Activated CD4-positive, CD25-positive, alpha-beta regulatory T cell treated with anti-CD3 and anti-CD28 coated beads, Interleukin-2, amount 50 U/mL, for 16 hours (primary cell): ENCODE measurements at places on chromosomes 12 and 14.
A peak's percentile ranks its signal among the peaks of the same experiment; 100 is the strongest.

GRCh38 chr12:44581642-44582242 lies 294.4 kb downstream of the NELL2 start:
- DNase-seq: no peak

- DNase-seq: no peak
Observed at GRCh38 chr12:69553628-69554248, 31.5 kb upstream of the CCT2 start.

- DNase-seq: no peak
Observed at GRCh38 chr12:122013791-122014590, 7.7 kb upstream of the BCL7A start.

DNA sequence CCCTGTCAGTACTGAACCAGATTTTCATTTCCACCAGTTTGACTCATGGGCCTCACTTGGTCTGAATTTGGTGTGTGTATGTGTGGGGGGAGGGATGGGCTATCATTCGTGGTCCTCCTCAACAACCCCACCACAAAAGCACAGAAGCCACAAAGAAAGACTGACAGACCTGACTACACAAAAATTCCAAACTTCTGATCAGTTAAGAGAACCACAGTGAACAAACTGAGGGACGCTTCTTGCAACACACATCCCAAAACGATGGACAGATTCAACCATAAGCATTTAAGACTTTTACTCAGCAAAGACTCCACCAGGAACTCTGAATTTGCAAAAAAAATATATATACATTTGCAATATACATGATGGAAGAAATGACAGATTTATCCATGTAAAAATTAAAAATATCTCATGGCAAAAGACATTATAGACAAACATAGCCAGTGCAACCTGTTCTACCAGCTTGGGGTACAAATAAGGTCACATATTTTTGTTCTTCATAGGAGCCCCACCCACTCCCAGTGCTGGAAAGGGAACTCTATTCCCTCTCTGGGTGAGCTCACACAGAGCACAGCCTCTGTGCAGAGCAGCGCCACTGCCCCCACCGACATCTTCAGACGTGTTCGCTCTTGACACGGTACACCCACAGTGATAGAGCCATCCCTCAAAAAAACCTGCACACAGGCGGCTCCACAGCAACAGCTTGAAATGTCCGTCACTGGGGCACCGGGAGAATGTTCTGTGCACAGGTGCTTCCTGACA lies 49.7 kb downstream of the JAG2 start:
- DNase-seq: no peak

- DNase-seq: no peak
Observed at GRCh38 chr12:42360747-42361403, 34.9 kb downstream of the PPHLN1 start.

- DNase-seq: no peak
Observed at GRCh38 chr14:84027351-84027750, 1502.6 kb upstream of the FLRT2 start.

- DNase-seq: no peak
Observed at GRCh38 chr14:23301969-23302289, 730 bp downstream of the PPP1R3E start.

DNA sequence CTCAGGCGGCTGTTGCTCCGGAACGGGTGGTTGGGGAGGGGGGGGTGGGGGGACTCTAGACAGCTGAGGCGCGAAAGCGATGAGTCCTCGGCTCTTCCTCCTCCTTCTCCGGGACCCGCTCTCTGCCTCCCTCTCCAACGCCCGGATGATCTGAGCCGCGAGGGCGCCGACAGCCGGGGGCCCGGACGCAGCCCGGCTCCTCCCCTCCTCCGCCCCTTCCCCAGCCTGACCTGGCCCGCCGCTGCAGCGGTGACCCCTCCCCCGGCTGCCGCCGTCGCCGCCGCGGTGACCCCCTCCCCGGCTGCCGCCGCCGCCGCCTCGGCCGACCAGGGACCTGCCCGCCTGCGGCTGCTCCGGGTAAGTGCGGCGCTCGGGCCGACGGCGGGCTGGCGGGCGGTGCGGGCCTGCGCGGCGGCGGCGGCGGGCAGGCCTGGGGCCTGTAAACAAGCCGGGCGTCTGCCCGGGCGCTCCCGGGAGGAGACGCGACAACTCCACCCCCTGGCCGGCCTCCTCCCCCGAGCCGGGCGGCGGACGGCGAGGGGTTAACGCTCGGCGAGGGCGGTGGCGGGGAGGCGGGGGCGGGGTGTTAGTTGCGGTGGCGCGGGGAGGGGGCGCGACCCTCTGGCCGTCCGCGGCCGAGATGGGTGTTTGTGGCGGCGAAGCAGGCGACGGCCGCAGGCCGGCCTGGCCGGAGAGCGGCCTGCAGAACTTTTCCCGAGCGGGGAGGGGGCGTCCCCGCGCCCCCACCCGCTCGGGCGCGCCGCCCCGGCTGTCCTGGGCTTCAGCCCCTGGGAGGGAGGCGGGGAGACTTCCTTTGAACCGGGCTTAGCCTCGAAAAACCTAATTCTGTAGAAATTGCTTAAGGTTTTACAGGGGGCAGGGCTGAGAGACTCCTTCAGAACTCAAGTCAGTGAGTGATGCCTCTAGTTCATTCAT lies 568 bp downstream of the PPM1A start:
- peak; percentile 21 for DNase-seq

GRCh38 chr12:3483089-3483488 lies 7.9 kb upstream of the PRMT8 start:
- DNase-seq: no peak

DNA sequence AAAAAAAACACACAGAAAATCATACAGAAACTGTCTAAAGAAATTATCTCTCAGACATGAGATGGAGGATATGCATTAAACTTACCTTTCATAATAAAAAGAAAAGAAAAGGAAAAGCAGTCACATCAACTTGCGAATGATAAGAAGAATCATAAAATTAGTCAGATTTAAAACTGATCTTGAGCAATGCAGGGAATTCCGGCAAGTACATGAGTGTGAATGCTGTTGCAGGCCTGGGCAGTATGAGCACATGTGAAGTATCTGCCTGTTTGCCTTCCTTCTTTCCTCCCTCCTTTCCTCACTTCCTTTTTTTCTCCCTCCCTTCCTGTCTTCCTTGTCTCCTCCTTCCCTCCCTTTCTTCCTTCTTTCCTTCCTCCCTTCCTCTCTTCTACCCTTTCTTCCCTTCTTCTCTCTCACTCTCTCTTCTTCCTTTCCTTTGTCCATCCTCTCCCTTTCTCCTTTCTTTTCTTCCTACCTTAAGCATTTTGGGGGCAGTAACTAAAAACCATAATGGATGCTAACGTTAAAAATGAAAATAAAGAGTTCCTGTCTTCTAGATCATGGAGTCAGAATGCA lies 38.5 kb upstream of the SLC6A15 start:
- DNase-seq: no peak

DNA sequence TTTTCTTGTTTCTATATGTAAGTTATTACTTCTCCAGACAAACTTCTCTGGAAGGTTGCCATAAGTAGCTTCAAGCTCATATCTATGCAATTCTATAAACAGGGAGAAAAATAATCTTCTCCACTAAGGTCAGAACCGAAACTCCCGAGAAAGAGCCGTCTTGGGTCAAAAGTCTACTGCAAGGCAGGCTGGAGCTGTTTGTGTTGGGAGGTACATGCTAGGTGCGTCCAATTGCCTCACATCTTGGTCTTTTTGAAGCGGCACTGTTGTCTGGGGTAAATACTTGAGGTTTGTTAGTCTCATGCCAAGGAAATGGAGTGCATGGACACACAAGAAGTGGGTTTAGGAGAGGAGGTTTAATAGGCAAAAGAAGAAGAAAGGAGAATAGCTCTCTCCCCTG lies 674.7 kb upstream of the TMEM132C start:
- DNase-seq: no peak

DNA sequence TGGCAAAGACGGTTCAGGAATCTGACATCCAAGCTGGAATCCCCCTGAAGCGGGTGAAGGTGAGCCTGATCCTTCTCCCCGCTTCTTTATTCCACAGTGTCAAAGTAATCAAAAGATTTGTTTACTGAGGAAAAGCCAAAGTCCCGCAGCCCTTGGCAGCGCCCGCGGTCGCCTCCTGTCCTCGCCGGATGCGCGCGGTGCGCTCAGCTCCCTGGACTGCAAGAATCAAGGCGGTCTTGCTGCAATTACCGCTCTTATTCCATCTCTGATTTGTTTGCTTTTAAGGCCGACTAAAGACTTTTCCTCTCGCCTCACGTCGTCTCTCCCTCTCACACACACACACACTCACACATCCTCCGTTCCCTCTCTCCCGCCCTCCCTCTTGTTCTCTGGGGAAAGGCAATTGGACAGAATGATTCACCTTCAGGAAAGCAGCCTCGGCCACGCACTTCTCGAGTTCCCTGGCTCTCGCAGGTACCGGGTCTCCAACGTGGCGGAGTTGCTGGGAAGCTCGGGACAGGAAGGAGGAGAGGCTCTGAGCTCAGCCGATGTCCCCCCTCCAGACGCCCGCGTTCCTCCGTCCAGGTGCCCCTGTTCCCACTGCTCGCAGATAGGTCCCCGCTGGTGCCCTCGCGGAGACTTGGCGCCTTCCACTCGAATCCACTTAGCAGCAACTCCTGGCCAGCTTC lies 68.6 kb upstream of the USP15 start:
- no peak for DNase-seq

DNA sequence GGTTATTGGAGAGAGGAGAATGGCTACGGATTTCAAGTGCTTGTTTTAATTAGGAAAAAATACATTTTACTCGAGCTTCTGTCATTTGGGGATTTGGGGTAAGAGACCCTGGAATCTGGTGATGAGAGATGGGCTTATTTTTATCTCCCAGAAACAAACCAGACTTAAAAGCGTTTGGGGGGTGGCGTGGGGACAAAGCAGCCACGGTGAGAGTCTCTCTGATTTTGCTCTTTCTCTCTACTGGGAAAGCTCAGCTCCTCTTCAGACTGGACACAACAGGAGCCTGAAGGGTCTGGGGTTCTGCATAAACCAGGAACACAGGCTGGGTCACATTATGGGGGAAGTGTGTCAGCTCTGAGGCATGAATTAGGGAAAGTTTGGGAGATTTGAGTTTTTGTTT lies 3.8 kb downstream of the VSX2 start:
- no peak for DNase-seq

DNA sequence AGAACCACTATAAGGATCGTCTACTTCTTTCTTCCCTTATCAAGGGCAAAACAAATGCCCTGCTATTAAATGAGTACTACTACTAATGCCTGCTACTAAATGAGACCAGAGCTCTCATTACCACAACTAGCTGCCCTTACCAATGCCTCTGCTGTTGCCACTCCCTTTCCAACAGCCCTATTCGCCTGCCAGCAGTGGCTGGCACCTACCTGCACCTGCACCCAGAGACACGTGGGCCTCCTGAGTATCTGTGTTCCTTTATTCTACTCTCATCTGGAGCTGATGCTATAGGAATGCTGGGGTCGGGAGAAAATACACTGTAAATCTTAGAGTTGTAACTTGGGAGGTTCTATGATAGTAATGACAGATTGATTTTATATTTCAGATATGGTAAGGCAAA lies 174.7 kb downstream of the SLC2A13 start:
- no peak for DNase-seq

- no peak for DNase-seq
Observed at GRCh38 chr12:90499795-90500194, 455.2 kb downstream of the CCER1 start.

GRCh38 chr12:116879509-116880212 lies 1.6 kb downstream of the HRK start:
- no peak for DNase-seq

- no peak for DNase-seq
Observed at GRCh38 chr12:67928621-67929383, 60.4 kb upstream of the IFNG-AS1 start.

GRCh38 chr14:23054000-23054811 lies 3.1 kb downstream of the CDH24 start:
- DNase-seq: no peak

DNA sequence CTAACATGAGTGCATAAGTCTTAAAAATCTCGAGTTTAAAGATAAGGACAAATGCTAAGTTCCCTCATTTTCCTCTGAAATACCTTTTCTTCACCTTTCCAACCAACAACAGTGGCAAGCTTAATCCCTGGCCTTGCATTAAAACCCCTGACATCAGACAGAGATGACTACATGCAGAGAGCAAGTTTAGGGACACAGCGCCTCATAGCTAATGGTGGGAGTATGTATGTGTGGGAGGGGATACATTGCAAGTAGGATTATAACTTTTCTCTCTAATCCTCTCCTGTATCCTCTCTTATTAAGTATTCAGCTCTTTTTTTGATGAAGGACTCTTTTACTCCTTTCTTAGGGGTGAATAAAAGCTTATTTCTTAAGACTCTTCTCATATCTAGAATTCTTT lies 547.1 kb downstream of the CCER1 start:
- DNase-seq: no peak

GRCh38 chr14:91261115-91261514 lies 16.6 kb upstream of the GPR68 start:
- DNase-seq: no peak

DNA sequence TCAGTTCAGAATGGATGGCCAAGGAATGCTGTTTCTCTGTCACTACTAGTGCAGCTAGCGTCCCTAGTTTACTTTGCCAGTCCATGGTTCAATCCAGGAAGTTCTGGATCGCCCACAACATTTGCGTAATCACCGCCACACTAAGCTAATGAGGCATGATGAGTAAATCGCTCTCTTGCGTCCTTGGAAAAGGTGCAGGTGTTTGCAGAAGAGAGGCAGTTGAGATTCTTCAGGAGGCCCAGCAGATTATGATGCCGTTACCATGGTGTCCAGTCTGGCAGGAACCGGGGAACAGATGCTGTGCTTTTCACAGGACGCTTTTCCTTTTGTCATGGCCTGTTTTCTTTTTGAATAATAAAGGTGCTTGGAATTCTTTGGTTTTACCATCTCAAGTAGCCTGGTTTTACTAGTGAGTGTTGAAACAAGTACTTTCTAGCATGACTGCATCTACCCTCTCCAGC lies 9.0 kb downstream of the TPH2 start:
- DNase-seq: no peak
